IMR-90 (cell line): ENCODE measurements at places on chromosomes 1 and 21.
A peak's percentile ranks its signal among the peaks of the same experiment; 100 is the strongest.

GRCh38 chr21:43967981-43968380 is 44.1 kb upstream of the TRAPPC10 start:
- DNase-seq: no peak

DNA sequence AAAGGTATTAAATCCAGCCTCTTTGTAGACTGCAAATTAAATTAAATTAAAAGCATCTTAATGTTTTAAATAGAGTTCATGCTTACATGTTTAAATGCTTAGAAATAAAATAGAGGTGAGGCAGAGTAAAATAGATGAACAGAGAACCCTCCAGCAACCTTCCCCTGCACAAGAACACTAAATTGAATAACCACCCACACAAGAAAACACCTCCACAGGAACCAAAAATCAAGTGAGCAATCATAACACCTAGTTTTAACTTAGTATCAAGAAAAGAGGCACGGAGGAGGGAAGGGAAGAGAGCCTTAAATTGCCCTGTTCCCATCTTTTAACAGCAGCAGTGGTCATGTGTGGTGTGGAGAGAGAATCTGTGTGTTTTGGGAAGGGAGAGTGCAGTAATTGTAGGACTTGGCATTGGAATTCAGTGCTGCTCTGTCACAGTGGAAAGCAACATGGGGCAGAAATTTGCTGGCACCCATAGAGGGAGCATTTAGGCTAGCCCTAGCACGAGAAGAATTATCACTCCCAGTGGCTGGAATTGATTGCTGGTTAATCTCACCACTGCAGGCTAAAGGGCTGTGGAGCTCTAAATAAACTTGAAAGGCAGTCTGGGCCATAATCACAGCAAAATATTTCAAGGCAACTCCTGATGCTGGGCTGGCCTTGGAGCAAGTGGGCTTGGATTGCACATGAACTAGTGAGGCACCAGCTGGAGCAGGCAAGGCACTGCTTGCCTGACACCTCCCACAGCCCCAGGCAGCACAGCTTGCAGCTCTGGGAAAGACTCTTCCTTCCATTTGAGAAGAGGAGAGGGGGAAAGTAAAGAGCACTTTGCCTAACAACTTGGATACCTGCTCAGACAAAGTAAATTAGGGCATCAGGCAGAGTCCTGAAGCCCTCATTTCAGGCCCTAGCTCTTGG is 1478.8 kb downstream of the NCAM2 start:
- no peak for DNase-seq

DNA sequence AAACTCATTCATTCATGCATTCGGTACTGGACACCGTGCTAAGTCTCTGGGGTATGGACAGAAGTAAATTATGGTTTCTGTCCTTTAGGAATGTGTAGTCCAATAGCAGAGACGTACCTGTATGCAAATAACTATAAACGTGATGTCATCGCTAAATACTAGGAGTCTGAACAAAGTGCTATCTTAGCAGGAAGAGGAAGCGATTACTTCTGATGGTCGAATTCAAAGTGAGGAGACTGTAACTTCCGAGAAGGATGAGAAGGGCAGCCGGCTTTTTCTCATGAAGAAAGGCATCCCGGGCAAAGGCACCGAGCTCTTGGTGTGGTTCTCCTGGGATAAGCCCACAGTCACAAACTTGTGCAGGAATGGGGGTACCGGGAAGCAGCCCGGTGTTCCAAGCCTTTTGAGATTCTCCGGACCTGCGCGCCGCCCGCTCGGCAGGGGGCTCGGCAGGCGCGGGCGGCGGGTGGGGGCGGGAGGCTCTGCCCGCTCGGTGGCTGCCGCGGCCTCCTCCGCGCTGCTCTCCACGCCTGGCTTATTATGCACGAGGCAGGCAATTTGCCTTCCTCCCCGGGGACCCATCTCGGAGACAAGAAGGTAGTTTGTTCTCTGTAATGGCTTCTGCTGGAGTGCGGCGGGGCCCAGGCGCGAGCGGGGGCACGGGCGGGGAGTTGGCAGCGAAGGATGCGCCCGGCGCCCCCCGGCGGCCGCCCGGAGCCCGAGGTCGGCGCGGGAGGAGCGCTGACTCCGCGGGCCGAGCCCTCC is 67.5 kb upstream of the CD1D start:
- DNase-seq: peak; percentile 15

DNA sequence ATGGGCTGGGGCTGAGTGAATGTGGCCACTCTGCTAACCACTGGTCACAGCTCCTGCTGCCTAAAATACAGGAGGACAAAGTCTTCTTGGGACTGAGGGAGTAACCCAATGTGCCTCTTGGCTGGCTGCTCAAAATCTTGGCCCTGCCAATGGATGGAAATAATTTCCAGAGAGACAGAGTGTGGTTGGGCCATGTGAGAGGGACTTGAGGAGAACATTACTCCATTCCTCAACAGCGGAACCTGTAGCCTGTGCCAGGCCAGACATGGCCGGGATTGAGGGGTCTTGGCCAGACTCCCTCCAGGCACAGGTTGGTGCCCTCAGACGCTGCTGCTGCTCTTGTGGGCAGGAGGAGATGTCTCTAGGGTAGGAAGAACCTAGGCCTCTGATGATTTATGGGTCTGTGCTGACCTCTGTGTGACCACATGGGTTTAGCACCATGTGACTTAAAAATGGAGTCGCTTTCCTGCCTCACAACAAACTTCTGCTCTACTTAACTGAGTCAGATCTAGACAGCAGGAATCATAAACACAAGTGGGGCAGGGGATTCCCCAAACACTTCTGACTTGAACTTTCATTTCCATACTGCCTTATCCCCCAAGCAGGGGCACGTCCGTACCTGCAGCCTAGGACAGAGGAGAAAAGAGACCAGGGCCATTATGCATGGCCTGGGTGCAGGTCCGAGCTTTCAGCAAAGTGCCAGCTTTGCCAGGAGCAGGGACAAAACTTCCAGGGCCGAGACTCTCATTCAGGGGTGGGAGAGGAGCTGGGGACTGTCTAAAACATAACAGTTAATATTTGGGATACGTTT is 79.2 kb downstream of the CD34 start:
- DNase-seq: peak; percentile 75
